ENCODE measurements at places on chromosomes 1 and 21. TPM values are rescaled to one million over a fixed set of nuclear protein-coding genes. Genes with fewer than 3 reads are reported as not detected.

C1orf53 gene
- 0.24 TPM for polyA plus RNA-seq

RNU1-2 gene
- not detected for polyA plus RNA-seq

IL12RB2 gene
- not detected for polyA plus RNA-seq

TNFSF4 gene
- polyA plus RNA-seq = 0.87 TPM

LHX8 gene
- not detected for polyA plus RNA-seq

CD247 gene
- 10.8 TPM for polyA plus RNA-seq

ELF3 gene
- 1.6 TPM for polyA plus RNA-seq

TFF2 gene
- not detected for polyA plus RNA-seq

UCK2 gene
- 8.9 TPM for polyA plus RNA-seq

FCRL2 gene
- polyA plus RNA-seq = 254 TPM

AXDND1 gene
- 0.40 TPM for polyA plus RNA-seq

BNIPL gene
- polyA plus RNA-seq = 0.81 TPM

SPATA6 gene
- 0.61 TPM for polyA plus RNA-seq

KCNN3 gene
- 0.82 TPM for polyA plus RNA-seq

TLCD4 gene
- 0.55 TPM for polyA plus RNA-seq

PGLYRP4 gene
- not detected for polyA plus RNA-seq

CD34 gene
- not detected for polyA plus RNA-seq

NLRP3 gene
- 2.9 TPM for polyA plus RNA-seq

VASH2 gene
- 0.06 TPM for polyA plus RNA-seq

LCE2B gene
- polyA plus RNA-seq = not detected

APCS gene
- polyA plus RNA-seq = not detected

TSPAN1 gene
- polyA plus RNA-seq = not detected

SH2D1B gene
- polyA plus RNA-seq = 0.15 TPM

SELL gene
- 258 TPM for polyA plus RNA-seq

TRNP1 gene
- polyA plus RNA-seq = 0.54 TPM

GNG4 gene
- polyA plus RNA-seq = not detected

CFHR4 gene
- polyA plus RNA-seq = not detected

SV2A gene
- 0.23 TPM for polyA plus RNA-seq

WDTC1 gene
- 32.5 TPM for polyA plus RNA-seq

CENPF gene
- polyA plus RNA-seq = 0.94 TPM

TMEM81 gene
- 3.8 TPM for polyA plus RNA-seq

CA6 gene
- 0.36 TPM for polyA plus RNA-seq

TTC24 gene
- 24.3 TPM for polyA plus RNA-seq

C1orf87 gene
- polyA plus RNA-seq = not detected

B3GALNT2 gene
- polyA plus RNA-seq = 6.8 TPM

LRRC42 gene
- 4.7 TPM for polyA plus RNA-seq

GBP1 gene
- polyA plus RNA-seq = 3.4 TPM

ZMYM4 gene
- 12.5 TPM for polyA plus RNA-seq

PTGER3 gene
- 0.03 TPM for polyA plus RNA-seq

A3GALT2 gene
- not detected for polyA plus RNA-seq

LORICRIN gene
- not detected for polyA plus RNA-seq

All from B cell (primary cell).